Stimulated activated CD4-positive, alpha-beta T cell treated with anti-CD3 and anti-CD28 coated beads, Interleukin-4, amount 100 ng/mL, for 4 hours (primary cell): ENCODE measurements at places on chromosomes 16 and 17.

DNA sequence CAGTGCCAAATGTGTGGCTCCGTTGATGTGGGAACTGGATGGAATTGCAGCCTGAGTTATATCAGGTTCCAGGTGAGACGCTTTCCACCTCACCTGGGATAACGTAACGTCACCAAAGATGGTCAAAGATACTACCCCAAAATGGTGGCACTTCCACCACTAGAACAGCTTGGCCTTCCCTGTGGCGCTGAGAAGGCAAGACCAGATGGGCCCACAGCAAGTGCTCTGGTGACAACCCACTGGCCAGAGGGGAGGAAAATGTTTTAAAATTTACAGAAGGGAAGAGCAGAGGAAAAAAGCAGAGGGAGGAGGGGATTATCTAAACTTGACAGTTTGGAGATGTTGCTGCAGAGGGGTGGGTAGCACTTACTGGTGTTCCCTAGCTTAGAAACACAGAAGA is 7.5 kb upstream of the ITGA2B start:
- DNase-seq, result no peak

DNA sequence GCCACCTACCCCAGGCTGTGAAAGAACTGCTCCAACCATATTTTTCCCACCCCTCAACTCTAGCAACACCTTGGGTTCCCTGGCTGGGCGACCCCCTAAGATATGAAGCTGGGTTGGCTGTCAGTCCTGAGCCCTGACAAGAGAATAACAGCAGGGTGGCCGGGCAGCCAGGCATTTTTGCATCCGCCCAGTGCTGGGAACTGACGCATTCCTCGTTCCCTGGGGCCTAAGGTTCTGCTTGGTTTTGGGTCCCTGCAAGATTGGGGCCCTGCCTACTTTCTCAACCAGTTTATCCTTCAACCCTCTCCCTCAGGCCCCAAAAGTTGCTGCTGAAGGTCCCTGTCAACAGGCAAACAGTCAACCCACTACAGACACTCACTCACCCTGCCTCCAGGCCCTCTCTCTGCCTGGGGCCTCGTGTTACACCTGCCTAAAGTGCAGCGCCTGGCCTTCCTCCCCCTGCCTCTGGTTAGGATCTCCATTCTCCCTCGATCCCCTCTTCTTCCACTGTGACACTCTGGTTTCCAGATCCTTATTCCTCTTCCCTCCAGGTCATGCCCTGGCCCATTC is 151.5 kb downstream of the STX8 start:
- DNase-seq, result no peak

DNA sequence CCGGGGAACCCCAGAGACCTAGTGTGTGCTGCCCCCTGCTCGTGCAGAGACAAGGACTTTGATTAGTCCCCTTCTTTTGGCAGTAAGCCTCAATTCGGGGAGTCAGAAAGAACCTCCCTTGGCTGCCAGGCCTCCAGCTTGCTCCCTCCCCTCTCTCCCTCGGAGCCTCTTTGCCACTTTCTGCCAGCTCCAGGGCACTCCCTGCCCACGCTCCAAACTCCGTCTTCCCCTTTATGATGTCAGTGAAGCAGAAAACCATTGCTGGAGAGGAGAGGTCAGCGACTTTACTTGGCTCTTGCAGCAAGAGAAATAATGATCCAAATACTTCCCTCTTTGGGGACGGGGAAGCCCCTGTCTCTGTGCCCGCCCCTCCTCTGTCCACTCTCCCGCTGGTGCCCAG is 28.1 kb downstream of the TTYH2 start:
- no peak for DNase-seq

GRCh38 chr16:75062135-75062975 is 54.2 kb downstream of the LDHD start:
- DNase-seq, result no peak

DNA sequence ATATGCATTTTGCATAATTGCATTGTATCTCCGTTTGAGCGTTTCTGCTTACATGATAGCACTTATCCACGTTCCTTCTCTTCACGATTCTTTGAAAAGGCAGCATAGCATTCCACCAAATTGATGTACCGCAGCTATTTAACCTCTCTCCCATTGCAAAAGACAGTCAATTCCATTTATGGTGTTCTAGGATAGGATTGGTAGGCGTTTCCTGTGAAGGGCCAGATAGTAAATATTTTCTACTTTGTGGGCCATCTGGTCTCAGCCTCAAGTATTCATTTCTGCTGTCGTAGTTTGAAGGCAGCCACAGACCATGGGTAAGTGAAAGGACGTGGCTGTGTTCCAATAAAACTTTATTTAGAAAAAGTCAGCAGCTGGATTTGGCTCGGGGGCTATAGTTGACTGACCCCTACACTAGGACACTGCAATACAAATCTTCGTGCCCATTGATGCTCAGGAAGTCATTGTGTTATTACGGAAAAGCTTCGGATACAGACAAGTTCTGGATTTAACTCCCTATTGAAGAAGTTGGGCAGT is 10.1 kb downstream of the SNX29 start:
- DNase-seq, result no peak

DNA sequence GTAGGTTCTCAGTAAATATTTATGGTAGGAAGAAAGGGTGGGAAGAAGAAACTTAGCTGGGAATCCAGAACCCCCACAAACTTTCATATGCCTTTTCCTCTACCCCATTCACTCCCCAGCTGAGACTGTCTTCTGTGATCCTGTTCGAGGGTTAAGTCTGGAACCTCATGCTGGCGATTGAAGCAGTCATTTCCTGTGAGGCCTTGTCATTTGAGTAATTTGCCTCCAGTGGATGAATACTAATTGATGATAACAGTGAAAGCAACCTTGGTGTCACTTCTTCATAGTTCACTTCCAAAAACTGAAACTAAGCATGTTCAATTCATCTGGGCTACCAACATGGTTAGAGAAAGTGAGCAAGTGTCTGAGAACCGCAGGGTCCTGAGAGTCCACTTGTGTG is 401.2 kb downstream of the CDH13 start:
- DNase-seq, result no peak

- DNase-seq, result no peak
Measured at GRCh38 chr16:7257016-7257415, 75.6 kb upstream of the RBFOX1 start.

DNA sequence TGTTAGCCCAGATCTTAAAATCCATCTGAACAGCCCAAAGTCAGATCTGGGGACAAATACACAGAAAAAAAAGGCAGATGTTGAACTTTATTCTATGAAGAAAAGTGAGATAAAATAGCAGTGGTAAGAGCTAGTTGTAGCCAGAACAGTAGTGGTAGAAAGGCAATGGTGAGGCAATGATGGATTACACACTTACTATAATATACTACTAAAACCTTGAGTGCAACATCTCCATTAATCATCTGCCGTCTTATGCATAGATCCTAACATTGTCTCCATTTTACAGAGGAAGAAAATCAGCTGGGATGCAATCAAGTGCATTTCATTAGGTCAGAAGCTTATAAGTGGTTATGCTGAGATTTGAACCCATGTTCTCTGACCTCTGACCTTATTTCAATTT is 699.6 kb downstream of the CDH11 start:
- DNase-seq, result no peak

GRCh38 chr17:72878975-72879660 is 213.4 kb downstream of the SLC39A11 start:
- DNase-seq, result no peak

- DNase-seq, result no peak
Measured at GRCh38 chr16:19210280-19210924, 42.4 kb downstream of the SYT17 start.

- no peak for DNase-seq
Measured at GRCh38 chr16:56195151-56195550, 3.9 kb downstream of the GNAO1 start.

DNA sequence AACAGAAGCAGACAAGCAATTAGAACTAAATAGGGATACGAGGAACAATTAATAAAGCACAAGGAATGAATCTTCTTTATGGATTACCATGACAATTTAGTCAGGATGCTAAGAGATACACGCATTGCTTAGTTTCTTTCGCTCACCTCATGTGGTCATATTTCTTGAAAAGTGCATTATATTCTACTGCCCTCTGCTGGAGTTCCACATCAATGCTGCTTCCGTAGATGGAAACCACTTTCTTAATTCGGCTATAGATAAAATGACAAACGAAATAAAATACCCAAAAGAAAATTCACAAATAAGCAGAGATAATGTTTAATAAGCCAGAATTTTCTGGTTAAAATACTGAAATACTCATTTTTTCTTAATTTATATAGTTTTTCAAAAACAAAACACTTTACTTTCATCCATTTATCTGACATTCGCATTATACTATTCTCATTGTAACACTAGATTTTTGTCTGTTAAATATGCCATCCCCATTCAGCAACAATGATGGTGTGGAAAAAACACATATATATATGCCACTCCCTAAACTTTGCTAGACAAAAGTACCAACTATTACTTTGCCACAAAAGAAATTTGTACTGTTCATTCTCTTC is 22.0 kb upstream of the PHLPP2 start:
- DNase-seq, result no peak

DNA sequence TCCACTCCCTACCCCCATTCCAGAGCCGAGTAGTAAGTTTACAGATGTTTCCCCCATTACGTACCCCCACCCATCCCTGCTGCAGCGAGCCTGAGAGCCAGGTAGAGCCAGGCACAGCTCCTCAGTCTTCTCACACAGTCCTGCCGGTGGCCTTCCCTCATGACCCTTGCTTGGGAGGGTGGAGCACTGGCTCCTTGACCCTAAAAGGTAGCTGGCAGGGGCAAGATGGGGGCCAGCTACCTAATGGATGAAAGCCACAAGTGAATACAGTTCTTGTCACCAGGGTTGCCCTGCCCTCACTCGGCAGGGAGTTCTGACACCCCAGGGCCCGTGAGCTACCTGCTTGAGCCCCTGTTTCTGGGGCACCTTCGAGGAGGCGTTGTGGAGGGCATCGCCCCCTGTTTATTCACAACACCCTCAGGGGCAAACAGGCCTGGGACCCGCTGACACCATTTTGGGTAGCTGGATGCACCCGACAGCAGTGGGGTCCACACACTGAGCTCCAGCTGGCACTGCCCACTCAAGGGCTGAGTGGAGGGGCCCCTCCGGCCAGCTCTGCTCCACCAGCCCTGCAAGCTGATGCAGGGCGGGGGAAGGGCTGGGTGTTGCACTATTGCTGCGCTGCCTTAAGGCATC is 22.2 kb downstream of the ADAM11 start:
- DNase-seq, result no peak

- peak; percentile 50 for DNase-seq
Measured at GRCh38 chr16:4115209-4115948, 863 bp downstream of the ADCY9 start.

- DNase-seq, result no peak
Measured at GRCh38 chr16:76125871-76126270, 151.3 kb upstream of the CNTNAP4 start.

DNA sequence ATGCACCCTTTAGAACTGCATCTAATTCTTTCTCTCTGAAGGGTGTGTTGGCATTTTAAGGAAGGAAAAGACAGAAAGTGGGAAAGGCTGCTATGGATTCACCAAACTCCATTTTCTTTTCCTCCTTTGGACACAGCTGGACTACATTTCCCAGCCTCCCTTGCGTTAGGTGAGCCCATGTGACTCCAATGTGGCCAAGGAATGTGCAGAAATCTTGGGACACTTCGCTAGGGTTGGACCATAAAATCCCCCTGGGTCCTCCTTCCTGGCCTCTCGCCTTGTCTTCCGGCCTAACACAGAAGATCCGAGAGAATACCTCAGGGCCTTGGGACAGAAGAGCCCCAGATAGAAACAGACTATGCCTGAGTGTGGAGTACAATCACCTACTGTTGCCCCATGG is 56.3 kb downstream of the ABCC12 start:
- no peak for DNase-seq

- DNase-seq, result no peak
Measured at GRCh38 chr16:4420505-4421105, 4.2 kb upstream of the CORO7 start.

GRCh38 chr16:57734308-57734924 is 1.2 kb upstream of the KATNB1 start:
- no peak for DNase-seq

DNA sequence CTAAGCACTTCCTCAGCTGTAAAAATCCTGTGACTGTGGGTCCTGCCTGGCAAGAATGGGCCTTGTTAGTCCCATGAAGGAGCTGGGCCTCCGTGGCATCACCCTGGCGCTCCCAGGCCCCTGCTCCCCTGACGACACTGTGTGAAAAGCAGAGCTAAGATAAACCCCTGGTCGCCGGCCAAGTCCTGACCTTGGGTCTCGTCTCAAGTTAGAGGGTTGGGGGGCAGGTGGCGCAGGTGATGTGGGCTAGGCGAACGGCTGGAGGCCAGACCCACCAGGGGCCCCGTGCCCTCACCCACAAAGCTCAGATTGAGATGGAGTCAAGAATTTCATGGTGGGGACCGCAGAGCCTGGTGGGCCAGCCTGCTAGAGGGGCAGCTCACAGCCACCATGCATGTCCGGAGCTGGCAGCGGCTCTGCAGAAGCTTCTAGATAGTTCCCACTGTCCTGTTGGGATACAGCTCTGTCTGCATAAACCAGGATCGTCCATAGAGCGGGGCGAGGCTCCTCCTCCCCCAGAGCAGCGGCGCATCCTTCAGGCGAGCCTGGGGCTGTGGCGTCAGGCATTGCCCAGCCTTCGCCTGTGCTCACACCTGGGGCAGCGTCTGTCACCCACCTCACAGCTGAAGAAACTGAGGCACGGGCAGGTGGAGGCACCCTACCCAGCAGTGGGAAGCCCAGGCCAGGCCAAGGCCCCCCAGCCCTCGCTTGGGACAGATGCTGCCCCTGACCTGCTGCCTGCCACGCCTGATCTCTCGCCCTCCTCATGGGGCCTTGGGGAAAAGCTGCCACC is 12.0 kb downstream of the CYBC1 start:
- DNase-seq, result no peak

DNA sequence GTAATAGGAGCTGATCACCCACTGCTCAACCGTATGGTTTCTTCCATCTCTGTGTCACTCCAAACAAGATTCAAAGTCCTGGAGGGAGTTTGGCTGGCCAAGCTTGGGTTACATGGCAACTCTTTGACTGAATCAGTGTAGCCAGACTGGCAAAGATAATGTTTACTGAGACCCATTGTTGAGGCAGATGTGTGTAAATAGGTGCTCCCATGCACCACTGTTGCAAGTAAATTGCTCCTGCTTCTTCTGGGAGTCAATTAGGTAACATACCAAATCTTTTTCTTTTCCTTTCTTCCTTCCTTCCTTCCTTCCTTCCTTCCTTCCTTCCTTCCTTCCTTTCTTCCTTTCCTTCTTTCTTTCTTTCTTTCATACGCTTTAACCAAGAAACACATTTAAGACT is 86.3 kb upstream of the DHX40 start:
- DNase-seq, result no peak

GRCh38 chr16:9978160-9978725 is 204.0 kb downstream of the GRIN2A start:
- DNase-seq, result no peak

DNA sequence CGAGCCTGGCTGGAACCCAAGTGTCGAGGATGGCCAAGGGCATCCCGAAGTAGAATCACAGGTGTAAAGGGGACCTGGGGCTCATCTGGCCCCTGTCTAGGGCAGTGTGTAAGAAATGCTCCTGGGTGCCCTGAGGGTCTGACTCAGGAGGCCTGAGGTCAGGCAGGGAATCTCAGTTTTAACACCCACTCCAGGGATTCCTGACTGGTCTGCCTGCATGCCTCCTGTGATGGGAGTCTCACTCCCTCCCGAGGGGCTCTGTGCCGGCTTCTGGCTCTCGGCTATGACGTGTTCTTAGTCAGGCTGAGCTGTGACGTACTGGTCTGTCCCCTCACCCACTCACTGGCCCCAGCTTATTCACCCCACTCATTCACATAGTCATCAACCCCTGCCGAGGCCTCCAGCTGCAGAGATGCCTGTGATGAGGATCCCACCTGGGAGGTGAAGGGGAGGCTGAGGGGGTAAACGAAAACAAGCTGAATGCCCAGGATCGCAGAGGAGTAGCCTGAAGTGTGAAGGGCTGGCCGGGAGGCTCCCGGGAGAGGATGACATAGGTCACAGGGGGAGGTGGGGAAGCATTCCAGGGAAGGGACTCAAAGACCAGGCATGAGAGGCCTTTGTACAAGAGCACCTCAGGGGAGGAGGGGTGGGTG is 23.8 kb downstream of the FAM83G start:
- no peak for DNase-seq
